ENCODE measurements at places on chromosomes 12 and 14.

- DNase-seq: no peak
These were observed 158.3 kb upstream of the PRKD1 start for GRCh38 chr14:30085943-30086342.

- peak; percentile 92 for DNase-seq
These were observed 53.3 kb upstream of the CERS5 start for GRCh38 chr12:50220363-50220995.

DNA sequence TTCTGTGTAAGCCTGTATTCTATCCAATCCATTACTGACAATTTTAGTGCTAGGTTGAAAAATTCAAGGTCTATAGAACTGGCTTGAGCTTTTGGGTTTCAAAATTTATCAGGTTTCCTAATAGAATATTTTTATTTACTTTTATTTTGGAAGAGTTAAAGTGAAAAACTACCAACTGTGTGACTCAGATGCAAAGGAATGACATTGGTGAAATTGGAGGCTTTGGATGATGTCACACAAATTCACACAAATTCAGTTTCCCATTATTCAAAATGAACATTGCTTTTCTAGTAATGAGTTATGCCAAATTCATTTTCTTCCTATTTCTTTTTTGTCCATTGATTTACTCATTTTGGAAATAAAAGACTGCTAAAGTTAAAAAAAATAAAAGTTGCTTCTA, 186.9 kb downstream of the ALX1 start:
- no peak for DNase-seq

DNA sequence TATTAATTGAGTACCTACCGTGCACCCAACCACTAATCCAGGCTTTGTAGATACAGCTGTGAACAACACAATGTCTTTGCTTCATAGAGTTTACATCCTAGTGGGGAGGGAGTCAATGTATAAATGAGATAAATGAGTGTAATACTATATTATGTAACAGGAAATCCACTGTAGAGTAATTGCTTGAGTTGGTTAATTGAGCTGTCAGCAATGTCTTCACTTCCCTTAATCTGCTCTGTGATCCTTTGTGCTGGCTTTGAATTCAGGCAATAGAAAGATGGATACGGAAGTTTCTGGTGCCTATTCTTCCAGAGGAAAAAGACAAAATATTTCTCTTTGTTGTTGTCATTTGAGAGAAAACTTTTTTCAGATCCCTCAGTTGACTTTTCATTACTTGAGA, 104.0 kb upstream of the SLC16A7 start:
- no peak for DNase-seq

- DNase-seq: no peak
These were observed 23.3 kb upstream of the NOS1 start for GRCh38 chr12:117384735-117385134.

DNA sequence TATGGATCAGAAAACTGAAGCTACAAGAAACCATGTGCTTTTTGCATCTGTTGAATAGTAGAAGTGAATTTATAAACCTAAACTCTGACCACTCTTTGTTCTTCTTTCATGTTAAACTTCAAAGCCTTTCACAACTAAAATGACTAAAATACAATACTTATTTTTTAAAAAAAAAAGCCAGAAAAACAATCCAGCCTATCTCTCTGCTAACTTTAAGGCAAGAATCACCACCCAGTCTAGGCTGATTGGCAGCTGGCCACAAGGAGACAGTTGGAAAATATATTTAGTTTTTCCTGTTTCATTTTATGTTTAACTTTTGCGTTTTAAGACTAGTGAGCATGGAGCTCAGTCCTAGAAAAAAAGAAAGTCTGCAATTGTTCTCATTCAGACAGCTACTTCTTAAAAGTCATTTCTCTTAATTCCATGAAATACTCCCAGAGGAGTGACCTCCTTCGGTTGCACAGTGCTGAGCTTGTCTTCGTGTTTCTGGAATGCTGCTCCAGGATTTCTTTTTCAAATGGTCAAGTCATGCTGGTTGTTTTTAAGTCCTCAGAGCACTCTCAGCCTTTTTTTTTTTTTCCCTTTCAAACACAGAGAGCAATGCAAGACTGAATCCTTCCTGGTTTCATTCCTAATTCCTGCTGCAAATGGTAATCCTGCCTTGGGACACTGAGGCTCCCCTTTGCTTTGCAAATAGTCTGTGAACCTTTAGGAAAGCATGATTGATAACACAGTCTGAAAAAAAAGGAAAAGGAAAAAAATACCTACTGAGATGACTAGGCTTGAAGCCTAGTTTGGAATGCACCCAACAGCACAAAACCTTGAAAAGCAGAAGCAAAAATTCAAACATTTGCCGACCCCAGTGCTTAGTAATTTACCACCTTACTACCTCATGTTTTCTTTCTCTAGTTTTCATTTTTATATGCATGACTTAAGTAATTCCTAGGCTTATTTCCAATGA, 233.3 kb upstream of the DAAM1 start:
- DNase-seq: no peak

DNA sequence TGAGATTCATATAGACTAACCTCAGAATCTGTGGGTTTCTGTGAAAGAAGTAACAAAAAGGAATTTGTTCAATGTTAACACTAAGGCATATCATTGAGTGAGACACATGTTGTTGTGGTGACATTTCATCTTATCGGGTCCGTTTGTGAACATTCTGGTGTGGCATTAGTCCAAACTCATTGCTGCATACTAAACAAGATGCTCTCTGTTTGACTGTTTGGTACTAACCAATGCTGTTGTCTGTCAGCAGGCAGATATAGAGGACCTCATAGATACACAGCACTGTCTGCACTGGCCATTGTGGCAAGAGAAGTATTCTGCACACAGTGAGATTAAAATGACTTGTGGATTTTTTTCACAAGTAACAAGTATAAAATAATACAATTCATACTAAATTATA, 41.2 kb downstream of the SLC25A21 start:
- no peak for DNase-seq

GRCh38 chr14:29743531-29743930, 184.1 kb downstream of the PRKD1 start:
- DNase-seq: no peak

- no peak for DNase-seq
These were observed 65.1 kb downstream of the BAZ1A start for GRCh38 chr14:34810028-34810427.

All from T-helper 2 cell (primary cell).